ENCODE measurements at places on chromosomes 5 and 9.

GRCh38 chr9:84655447-84655846, 14.1 kb upstream of the NTRK2 start:
- DNase-seq, result no peak

GRCh38 chr5:149456597-149457392, 77.7 kb upstream of the IL17B start:
- no peak for DNase-seq

DNA sequence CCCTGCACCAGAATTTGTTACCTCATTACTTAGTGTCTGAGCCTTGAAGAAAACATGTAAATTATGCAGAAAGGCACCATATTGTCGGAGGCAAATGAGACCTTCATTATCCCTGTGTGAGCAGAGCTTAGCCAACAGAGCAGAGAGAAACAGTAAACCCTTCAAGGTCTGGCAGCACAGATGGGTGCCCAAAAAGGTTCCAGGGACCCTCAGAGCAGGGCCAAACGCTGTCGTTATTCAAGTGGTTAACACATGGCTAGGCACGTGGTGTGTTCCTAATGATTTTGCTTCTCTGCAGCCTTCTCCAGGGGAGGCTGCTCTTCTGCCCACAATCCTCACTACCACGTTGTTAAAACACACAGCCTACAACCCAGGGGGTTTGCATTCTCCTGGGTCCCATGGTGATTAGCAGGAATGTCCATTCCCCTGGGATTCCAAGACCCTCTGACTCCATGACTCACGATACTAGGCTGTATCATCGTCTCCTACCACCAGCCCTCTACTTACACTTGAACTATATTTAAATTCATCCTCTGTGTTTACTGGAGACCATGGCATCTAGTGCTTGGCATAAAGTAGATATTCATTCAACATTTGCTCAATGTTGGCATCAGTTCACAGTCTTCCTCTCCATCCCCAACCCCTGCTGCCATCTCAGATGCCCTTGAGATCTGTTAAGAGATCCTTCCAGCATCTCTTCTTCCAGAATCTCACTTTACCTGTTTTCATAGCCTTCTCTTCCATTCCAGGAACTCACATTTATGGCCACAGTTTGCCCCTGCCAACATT, 174.5 kb upstream of the RAD23B start:
- DNase-seq, result no peak

DNA sequence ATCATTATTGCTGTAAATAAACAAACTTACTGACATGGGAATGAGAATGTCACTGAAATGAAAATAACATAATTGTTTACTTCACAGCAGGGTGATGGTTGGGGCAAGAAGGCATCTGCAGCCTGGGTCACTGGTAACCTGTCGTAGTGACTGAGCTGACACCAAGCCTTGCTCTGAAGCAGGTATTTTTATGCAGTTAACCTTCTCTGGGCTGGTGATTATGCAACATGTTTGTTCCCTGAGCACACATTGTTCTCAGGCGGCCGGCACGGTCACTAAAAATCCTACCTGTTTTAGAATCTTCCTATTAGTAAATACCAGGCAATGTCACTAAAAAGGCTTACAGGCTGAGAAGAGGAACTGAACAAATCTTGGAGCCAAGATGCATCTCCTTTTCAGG, 157.7 kb upstream of the NR3C1 start:
- no peak for DNase-seq

DNA sequence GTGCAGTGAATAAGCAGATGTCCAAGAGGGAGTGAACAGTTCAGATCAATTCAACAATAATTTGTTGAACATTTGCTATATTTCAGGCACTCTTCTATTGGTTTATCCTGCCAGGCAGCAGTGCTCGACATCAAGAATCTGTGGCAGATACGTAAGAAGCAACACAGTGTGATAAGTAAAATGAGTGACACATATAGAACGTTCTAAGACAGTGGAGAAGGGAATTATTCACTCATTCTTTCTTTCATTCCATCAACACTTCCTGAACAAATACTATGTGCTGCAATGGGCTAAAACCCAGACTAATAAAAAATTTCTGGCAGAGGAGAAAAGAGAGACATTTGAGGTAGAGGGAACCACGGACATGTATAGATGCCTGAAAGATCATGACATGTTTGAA, 89.9 kb upstream of the GLIS3 start:
- DNase-seq, result no peak

GRCh38 chr5:172542651-172543131, 88.4 kb upstream of the SH3PXD2B start:
- DNase-seq, result no peak

DNA sequence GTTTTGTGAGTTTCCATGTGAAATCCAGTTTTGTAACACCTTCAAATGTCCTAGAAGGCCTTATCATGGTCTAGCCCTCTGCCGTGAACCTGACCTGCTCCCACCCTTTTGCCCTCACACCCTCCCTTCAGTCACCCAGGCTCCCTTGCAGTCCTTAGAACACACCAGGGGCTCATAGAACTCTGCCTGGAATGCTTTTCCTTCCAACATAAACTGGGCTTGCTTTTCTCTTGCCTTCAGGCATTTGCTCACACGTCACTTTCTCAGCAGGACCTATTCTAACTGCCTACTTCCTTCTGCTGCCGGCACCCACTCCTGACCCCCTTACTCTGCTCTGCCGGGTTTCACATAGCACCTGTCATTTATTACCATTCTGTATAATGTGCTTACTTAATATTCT, 111.9 kb downstream of the PDE8B start:
- no peak for DNase-seq

DNA sequence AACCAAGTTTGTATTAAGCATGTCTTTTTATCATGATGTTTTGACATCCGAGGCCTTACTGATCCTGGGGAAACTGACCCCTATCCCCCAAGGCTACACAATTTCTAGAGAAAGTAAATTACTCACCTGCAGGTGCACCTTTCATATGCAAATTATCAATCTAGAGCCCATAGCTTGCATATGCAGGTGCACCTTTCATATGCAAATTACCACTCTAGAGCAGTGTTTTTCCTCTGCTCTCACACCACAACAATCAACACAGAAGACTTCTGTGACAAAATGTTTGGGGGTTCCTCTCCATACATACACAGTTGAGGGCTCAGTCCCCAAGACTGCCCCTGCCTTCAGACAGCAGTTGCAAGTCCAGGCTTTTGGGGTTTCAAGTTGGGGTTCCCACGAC, 203.7 kb upstream of the RORB start:
- DNase-seq, result no peak

DNA sequence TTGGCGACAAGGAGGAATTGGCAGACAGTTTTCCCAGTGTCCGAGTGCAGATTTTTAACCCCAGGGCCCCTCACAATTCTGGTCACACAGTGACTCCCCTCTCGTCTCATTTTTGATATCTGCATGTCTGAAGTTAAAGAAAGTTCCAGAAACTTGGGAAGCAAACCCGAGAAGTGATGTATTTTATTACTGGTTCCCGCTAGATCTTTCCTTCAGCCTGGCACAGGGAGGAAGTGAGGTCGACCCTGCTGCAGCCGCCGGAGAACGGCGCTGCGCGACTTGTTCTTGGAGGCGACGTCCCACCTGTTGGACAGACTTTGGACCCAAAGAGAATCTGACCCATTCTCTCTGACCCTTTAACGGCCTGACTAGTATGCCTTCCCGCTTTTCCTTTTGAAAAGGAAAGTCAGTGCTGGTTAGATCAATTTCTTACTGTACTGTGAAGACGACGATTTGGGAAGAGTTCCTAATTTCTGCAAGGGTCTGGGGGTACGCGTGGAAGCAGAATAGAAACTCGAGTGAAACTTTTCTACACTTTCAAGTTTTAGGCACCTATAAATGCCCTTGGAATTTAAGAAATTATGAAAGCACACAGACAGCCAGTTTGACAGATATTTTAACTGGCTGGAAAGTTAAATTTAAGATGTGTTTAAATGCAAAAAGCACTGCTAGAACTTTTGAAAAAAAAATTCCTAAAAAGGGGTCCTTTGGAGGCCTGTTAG, 744 bp downstream of the OTULIN start:
- DNase-seq, result peak; percentile 24

- no peak for DNase-seq
Measured at GRCh38 chr5:108997720-108998119, 250.0 kb downstream of the FER start.

- no peak for DNase-seq
Measured at GRCh38 chr9:15155323-15155722, 151.7 kb downstream of the TTC39B start.

DNA sequence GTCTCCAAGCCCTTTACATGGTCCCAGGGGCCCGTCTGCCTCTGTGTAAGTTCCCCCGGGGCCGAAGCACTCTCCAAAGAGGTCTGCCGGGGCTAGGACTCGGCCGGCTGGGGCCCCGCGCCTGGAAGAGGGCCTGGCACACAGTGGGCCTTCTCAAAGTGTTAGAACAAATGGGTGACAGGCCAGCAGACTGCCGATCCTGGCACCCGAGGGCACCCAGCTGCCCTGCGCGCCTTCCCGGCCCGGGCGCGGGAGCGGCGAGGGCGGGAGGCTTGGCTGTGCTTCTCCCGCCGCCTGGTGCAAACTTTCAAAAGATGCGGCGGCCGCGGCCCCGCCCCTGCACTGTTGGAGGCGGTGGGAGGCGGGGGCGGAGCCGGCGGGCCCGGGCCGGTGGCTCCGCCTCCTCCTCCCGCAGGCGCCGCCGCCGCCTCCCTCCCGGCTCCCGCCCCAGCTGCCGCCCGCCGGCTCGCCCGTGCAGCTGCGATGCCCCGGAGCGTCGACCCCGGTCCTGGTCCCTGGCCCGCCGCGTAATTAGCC, at the start of gene NEURL1B:
TSS of gene NEURL1B (plus strand) at position 442 of the 537 bp plus-strand sequence. CDS start 144 bp downstream, outside the sequence.
- no peak for DNase-seq

DNA sequence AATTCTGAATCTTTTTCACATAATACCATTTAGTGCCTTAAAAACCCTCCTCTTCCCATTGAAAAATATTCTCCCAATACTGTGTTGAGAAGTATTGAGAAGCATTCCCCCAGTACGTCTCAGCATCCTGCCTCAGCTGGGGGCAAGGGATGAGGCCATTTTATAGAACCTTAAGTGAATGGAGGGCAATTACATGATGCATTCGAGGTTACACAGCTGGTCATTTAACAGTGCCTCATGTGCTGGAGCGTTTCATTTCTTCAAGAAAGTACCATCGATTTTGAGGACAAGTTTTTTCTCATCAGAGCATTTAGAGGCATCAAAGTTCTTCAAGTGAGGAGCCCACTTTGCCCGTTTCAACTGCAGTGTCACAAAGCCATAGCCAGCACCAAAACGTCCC, 135.6 kb downstream of the DOCK2 start:
- DNase-seq, result no peak

DNA sequence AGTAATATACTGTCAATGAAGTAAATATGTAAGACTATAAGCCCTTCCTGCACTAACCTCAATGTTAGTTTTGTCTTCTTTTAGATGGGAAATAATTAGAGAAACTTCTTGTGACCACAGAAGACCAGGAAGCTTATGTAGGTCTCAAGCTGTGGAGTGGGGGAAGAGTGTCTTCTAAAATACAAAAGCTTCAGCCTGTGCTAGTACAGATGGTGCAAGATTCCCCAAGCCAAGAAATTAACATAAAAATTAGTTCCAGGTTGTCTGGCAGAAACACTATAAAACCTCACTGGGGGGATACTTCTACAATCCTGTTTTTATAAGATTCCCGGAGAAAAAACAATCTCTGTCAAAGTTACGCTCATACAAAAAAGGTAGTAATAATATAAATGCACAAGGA, 103.6 kb downstream of the FNBP1 start:
- no peak for DNase-seq

DNA sequence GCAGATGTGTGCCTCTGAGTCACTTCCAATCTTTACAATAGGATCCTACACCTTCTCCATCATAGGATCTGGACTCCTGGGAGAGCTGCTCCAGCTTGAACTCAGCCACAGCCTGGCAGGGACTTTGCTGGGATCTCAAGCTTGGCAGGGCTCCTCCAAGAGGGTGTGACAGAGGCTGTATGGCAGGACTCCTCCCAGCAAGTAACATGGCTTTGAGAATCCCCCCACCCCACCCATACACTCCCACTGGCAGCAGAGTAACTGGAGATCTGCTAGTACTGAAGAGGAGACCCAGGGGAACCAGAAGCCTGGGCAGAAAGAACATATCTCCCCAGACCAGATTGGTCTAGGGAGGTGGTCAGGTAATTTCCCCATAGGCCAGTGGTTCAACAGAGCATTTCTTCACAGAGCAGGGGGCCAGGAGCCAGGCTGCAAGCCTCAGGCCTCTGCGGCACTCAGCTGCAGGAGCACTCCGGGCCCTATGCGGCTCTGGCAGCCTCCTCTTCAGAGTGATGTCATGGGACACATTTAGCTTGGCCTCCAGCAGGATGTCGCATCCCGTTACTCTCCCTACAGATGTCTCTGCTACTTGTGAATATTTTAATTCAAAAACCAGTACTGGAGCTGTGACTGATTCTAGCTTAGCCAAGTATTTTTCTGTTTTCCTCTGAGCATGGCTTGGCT, 1.7 kb upstream of the ACSL6 start:
- no peak for DNase-seq

- no peak for DNase-seq
Measured at GRCh38 chr9:124506433-124506832, 766 bp downstream of the NR5A1 start.

- no peak for DNase-seq
Measured at GRCh38 chr5:168334695-168335094, 43.2 kb downstream of the WWC1 start.

DNA sequence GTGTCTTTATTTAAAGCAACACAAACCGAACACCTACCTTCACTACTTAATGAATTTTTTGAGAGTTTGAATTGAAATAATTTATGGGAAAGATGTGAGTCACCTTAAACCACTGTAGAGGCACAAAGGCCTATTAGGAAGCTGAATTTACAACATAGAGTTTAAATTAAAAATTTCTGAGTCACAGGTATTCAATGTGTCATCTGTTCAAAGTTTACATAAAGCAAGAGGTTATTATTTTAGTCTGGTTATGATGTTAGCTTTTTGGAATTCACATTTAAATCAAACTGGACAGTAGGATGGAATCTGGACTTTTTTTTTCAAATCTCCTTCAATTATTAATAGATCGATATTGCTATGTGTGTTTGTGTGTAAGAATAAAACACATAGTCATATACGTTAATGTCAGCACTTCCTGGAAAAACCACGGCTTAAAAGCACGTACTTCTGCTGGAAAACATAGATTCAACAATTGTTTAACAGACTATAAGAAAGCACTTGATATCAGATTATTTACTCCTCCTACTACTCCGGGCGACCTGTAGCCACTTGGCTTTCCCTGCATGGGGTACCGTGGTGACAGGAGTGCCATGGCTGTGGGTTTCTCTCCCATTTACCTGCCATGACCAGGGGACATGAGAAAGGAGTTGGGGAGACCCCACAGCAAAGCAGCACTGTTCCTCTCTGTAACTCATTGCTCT, 638.6 kb downstream of the SEMA5A start:
- no peak for DNase-seq

GRCh38 chr5:98594098-98594497, 179.4 kb upstream of the RGMB start:
- no peak for DNase-seq

GRCh38 chr5:140262839-140263238, 40.1 kb downstream of the PFDN1 start:
- DNase-seq, result no peak

DNA sequence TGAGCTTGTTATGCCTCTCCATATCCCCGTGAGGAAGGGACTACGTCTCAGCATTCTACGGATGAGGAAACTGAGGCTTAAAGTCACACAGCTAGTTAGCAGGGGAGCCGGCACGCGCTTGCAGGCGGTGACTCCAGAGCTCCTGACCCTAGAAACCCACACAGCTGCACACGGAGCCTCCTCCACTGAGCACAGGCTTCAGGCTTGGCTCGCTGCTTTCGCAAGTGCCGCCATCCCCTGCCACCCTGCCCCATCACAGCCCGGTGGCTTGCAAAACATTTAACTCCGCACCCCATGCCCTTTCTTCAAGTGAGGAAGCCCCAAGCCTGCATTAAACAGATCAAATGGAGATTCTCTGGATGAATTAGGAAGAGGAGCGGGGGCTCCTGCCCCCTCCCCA, 138.3 kb downstream of the HSD17B3 start:
- DNase-seq, result no peak

Measured in CD4-positive, alpha-beta T cell treated with Interleukin-4 for 4 hours (primary cell).